Heart right ventricle (tissue), 16 donors: ENCODE measurements at places on chromosomes 12 and 14. TPM values are rescaled to one million over a fixed set of nuclear protein-coding genes. Genes with fewer than 3 reads are reported as not detected.

DNA sequence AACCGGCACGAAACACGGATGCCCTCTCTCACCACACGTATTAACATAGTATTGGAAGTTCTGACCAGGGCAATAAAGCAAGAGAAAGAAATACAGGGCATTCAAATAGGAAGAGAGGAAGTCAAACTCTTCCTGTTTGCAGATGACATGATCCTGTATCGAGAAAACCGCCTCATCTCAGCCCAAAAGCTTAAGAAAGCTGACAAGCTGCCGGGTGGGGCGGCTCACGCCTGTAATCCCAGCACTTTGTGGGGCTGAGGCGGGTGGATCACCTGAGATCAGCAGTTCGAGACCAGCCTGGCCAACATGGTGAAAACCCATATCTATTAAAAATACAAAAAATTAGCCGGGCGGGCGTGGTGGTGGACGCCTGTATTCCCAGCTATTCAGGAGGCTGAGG lies 17.7 kb downstream of the OR6S1 start:
- H3K4me1 ChIP-seq = no peaks in the 10 kb centered on the region
- H3K4me3 ChIP-seq = no peak overlapping the region
- DNase-seq = no peak

GRCh38 chr14:100866666-100867630 lies 36.6 kb downstream of the RTL1 start:
- no peaks in the 10 kb centered on the region for H3K36me3 ChIP-seq
- H3K4me1 ChIP-seq = no peaks in the 10 kb centered on the region
- H3K27me3 ChIP-seq = no peaks in the 10 kb centered on the region
- DNase-seq = no peak

DNA sequence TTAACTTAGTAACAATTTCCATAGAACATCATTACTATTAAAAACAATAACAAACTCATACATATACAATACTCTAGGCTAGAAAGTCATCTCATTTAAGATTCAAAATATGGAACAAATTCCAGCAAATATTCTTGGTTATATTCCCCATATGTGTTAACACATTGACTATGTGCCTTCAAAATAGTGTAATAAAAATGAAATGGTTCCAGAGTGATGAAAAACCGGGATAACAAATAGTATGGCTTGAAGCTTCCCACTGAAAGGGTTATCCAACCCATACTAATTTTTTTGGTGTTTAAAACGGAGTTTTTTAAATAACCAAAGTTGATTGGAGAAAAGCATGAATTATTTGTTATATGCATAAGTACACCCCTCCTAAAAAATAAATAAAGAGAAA lies 5.3 kb downstream of the LRIG3 start:
- H3K27ac ChIP-seq = no peak overlapping the region
- peaks cover 8% of the 10 kb centered on the region for H3K27me3 ChIP-seq
- DNase-seq = no peak
- H3K4me3 ChIP-seq = no peak overlapping the region
- H3K36me3 ChIP-seq = peaks cover 36% of the 10 kb centered on the region

The CFAP73 gene
- total RNA-seq = not detected

DNA sequence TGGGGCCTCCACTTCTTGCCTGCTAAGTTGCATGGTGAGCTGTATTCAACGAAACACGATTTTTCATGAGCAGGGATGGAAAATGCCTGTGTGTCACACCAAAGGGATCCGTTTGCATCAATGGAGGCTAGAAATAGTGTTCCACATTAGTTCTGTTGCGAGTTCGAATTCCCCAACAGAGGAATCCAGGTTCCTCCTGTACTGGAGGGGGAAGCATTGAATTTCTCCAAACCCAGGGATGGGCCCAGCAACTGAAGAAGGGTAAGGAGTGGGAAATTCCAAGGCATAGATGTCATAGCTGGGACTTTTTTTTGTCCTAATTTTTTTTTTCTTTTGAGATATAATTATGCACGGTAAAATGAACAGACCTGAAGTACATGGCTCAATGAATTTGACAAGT lies 336.2 kb downstream of the DPF3 start:
- no peaks in the 10 kb centered on the region for H3K27me3 ChIP-seq
- H3K36me3 ChIP-seq = no peaks in the 10 kb centered on the region
- no peak overlapping the region for H3K4me3 ChIP-seq
- DNase-seq = no peak

The PLCZ1 gene
- not detected for total RNA-seq

- no peak for DNase-seq
- no peaks in the 10 kb centered on the region for H3K4me1 ChIP-seq
- no peak overlapping the region for H3K27ac ChIP-seq
Measured at GRCh38 chr12:78891646-78892353, 27.2 kb downstream of the SYT1 start.

DNA sequence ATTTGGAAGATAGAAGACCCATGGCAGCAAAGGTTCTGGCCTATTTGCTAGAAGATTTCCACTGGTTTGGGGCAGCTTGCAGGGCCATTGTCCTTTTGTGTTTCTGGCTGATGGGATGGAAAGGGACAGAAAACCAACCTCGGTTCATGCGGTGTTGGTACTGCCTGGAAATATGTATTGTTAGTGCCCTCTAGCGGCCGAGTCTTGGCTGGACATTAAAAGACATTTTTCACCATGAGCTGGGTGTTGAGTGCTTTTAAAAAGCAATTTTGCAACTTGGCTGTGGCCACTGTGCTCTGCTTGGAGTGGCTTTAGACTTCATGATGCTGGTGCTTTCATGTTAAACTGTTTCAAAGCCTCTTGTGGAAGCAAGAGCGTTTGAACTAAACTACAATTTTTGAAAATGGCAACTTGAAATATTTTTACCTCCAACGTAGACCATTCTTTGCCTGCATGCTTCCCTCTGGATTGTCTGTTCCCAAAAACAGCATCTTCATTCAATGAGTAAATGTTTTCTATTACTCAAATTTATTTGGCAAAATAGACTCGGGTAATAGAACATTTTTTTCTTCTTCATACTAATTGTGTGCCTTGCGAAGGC lies 102.7 kb upstream of the TBX5 start:
- no peak overlapping the region for H3K27ac ChIP-seq
- peaks cover 7% of the 10 kb centered on the region for H3K27me3 ChIP-seq
- no peaks in the 10 kb centered on the region for H3K36me3 ChIP-seq

DNA sequence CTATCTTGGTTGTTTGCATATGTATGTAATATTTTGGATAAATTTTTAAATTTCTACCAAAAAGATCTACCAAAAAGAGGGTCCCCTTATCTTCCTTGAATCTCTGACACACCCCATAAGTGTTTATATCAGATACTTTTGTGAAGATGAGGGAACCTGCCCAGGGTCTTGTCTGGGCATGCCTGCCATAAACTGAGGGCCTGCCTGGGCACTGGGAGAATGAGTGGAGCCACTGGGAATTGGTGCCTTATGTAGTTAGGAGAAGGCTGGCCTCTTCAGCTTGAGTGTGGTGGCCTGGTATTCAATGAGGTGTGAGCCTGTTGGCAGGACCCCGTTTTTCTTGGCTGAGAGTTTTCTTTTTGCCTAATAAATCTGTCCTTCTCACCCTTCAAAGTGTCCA lies 46.5 kb downstream of the OR9K2 start:
- no peak for DNase-seq
- H3K36me3 ChIP-seq = no peaks in the 10 kb centered on the region
- no peaks in the 10 kb centered on the region for H3K27me3 ChIP-seq
- H3K27ac ChIP-seq = no peak overlapping the region

- no peaks in the 10 kb centered on the region for H3K36me3 ChIP-seq
- no peaks in the 10 kb centered on the region for H3K27me3 ChIP-seq
- H3K27ac ChIP-seq = peak overlapping the region; percentile 94
- peaks cover 46% of the 10 kb centered on the region for H3K4me1 ChIP-seq
- DNase-seq = peak; percentile 10
Measured at GRCh38 chr12:71840231-71840847, 780 bp downstream of the TBC1D15 start.

The FGD4 gene
- 24.6 TPM for total RNA-seq

GRCh38 chr14:50344876-50345563 lies 32.9 kb downstream of the DMAC2L start:
- H3K4me1 ChIP-seq = peaks cover 42% of the 10 kb centered on the region
- no peaks in the 10 kb centered on the region for H3K27me3 ChIP-seq
- H3K36me3 ChIP-seq = no peaks in the 10 kb centered on the region
- DNase-seq = no peak

- no peak overlapping the region for H3K4me3 ChIP-seq
- DNase-seq = no peak
- peaks cover 7% of the 10 kb centered on the region for H3K4me1 ChIP-seq
Measured at GRCh38 chr14:52244997-52245396, 22.5 kb upstream of the PTGDR start.

- no peak for DNase-seq
- no peak overlapping the region for H3K27ac ChIP-seq
- H3K27me3 ChIP-seq = no peaks in the 10 kb centered on the region
- H3K4me3 ChIP-seq = no peak overlapping the region
- no peaks in the 10 kb centered on the region for H3K36me3 ChIP-seq
Measured at GRCh38 chr12:9367828-9368227, 159.6 kb upstream of the PZP start.

The CLSTN3 gene
- total RNA-seq = 4.3 TPM

DNA sequence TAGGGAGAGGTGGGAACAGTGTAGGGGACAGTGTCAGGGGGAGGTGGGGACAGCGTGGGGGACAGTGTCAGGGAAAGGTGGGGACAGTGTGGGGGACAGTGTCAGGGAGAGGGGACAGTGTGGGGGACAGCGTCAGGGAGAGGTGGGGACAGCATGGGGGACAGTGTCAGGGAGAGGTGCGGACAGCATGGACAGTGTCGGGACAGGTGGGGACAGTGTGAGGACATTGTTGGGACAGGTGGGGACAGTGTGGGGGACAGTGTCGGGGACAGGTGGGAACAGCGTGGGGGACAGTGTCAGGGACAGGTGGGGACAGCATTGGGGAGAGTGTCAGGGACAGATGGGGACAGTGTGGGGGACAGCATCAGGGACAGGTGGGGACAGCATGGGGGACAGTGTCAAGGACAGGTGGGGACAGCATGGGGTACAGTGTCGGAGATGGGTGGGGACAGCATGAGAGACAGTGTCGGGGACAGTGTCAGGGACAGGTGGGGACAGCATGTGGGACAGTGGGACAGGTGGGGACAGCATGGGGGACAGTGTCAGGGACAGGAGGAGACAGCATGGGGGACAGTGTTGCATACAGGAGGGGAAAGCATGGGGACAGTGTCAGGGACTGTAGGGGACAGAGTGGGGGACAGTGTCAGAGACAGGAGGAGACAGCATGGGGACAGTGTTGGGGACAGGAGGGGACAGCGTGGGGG lies 139.0 kb downstream of the TMEM121 start:
- H3K27me3 ChIP-seq = no peaks in the 10 kb centered on the region
- H3K4me1 ChIP-seq = no peaks in the 10 kb centered on the region
- no peak overlapping the region for H3K4me3 ChIP-seq
- H3K27ac ChIP-seq = no peak overlapping the region

The GYS2 gene
- 0.37 TPM for total RNA-seq

DNA sequence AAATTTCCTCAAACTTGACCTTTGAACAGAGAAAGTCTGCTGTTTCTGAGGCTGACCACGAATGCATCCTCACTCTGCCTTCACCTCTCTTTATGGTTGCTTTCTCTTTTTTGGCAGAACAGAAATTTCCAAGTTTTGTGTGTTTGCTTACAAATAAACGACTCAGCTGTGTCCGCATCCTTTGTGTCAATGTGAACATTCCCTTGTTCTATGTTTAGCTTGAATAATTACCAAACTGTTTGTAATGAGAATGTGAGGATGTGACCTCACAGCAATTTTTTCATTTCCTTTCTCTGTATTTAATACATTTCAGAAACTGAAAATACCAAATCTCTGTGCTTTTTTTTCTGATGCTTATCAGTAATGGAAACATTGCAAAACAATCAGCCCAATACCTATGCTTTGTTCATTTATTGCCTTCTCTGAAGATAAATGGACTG lies 410.9 kb downstream of the EGLN3 start:
- H3K27me3 ChIP-seq = no peaks in the 10 kb centered on the region
- H3K4me3 ChIP-seq = no peak overlapping the region
- H3K27ac ChIP-seq = no peak overlapping the region
- DNase-seq = no peak
- no peaks in the 10 kb centered on the region for H3K4me1 ChIP-seq

GRCh38 chr14:88168498-88169165 lies 154.4 kb downstream of the KCNK10 start:
- no peak overlapping the region for H3K27ac ChIP-seq
- H3K36me3 ChIP-seq = no peaks in the 10 kb centered on the region
- H3K27me3 ChIP-seq = peaks cover 19% of the 10 kb centered on the region
- no peak overlapping the region for H3K4me3 ChIP-seq
- no peaks in the 10 kb centered on the region for H3K4me1 ChIP-seq

The AVPR1A gene
- total RNA-seq = 1.5 TPM

DNA sequence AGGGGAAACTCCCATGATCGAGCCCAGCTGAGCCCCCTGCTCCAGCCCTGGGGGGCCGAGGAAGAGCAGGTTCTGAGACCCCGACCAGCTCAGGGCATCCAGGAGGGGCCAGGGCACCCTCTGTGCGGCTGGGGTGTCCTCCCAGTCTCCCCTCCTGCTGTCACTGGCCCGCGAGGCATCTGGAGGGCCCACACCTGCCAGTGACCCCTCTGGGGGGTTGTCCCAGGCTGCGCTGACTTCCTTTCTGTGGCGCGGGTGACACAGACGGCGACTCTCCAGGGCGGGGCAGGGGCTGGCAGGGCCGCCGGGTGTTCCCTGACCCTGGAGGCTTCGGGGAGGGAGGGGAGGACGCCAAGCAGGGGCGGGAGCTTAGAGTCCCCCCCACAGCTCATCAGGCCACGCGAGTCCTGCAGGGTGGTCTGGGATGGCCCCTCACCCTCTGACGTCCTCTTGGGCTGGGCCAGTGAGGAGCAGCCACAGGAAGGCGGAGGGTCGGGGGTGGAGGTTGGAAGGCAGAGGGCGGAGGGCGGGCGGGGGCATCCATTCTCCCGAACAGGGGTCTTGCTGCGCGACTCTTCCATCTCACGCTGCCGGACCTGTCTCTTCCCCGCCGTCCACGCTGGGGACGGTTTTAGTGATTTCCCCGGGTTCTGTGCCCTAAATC lies 38.6 kb upstream of the FBRSL1 start:
- H3K4me3 ChIP-seq = no peak overlapping the region
- H3K27me3 ChIP-seq = peaks cover 57% of the 10 kb centered on the region
- no peak for DNase-seq
- H3K4me1 ChIP-seq = no peaks in the 10 kb centered on the region

GRCh38 chr14:65224799-65225198 lies 122.5 kb upstream of the MAX start:
- peaks cover 14% of the 10 kb centered on the region for H3K4me1 ChIP-seq
- H3K27me3 ChIP-seq = no peaks in the 10 kb centered on the region
- H3K27ac ChIP-seq = no peak overlapping the region
- no peak overlapping the region for H3K4me3 ChIP-seq
- H3K36me3 ChIP-seq = no peaks in the 10 kb centered on the region

GRCh38 chr12:981176-981828 lies 9.7 kb upstream of the ERC1 start:
- no peaks in the 10 kb centered on the region for H3K4me1 ChIP-seq
- no peaks in the 10 kb centered on the region for H3K27me3 ChIP-seq
- H3K27ac ChIP-seq = no peak overlapping the region
- no peak for DNase-seq
- H3K36me3 ChIP-seq = no peaks in the 10 kb centered on the region

DNA sequence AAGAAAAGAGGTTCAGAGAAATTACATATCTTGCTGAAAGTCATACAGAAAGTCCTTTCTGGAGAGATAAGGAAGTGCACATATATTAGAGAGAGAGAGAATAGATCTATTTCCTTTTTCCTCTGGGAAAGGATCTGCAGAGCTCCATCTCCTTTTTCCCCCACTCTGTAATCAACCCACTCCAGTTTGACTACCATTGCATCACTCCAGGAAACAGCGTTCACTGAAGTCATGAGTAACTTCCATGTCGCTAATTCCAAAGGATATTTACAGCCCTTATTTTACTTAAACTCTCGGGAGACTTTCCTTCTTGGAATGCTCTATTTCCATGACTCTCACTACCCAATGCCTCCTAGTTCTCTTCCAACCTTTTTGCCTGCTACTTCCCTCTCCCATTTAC lies 72.5 kb upstream of the PARP11 start:
- H3K4me1 ChIP-seq = no peaks in the 10 kb centered on the region
- H3K27me3 ChIP-seq = peaks cover 19% of the 10 kb centered on the region
- DNase-seq = no peak
